ENCODE measurements at places on chromosomes 11 and 22.

DNA sequence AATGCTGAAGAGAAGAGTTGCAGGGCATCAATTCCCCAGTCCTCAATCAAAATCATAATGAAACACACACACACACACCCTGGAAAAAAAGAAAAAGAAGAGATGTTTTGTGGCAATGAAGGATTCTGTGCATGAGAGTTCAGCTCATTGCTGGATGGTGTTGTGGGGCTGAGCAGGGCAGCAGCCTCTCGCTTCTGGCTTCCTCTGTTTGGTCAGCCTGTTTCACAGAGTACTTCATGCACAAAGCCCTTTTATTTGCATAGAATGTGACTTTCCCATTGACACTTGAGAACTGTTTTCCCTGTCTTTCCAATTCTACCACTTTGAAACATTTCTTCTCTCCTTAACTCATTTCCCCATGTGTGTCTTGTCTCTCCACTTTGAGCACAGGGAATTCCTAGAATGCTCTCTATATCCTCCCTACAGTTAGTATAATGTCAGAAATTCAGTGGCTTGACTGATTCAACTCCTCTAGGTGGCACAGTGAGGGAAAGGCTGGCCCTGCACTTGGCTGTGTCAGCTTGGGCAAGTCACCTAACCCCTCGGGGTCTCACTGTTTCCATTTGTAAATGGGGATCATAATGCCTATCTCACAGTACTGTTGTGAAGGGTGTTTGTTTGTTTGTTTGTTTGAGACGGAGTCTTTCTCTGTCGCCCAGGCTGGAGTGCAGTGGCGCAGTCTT is 25.4 kb upstream of the BSX start:
- DNase-seq = peak; percentile 56

- DNase-seq = no peak
These were observed 61.4 kb downstream of the NRXN2 start for GRCh38 chr11:64661614-64662013.

DNA sequence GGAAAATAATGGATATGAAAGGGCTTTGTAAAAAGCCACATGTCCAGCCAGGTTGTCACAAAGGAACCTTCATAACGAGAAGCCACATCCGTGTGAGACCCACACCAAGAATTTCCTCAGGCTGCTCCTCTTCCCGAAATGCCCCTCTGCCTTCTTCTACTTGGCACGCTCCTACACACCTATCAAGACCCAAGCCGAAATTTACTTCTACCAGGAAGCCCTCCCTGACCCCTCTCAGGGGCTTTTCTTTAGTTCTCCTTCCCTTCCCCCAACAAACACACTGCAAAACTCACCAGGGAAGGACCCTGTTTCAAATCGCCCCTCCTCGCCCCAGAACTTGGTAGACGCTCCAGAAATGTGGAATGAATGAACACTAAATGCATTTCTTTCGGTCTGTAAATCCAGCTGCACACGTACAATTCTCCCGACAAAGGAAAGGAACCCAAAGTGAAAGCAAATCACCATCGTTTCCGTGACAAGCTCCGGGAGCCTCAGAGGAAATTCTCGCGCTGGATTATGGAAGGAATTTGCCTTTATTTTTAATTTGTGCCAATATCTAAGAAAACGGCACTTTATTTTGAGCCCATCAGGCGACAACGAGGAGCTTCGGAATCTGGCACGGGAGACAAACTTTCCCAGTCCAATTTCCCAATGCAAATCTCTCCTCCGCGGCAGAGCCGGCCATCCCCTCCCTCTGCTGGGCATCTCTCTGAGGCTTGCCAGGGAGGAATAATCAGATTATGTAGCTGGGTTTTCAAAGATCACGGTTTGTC is 13.2 kb upstream of the SHISAL1 start:
- no peak for DNase-seq

- no peak for DNase-seq
These were observed 75.8 kb downstream of the PDE2A start for GRCh38 chr11:72598466-72598865.

- no peak for DNase-seq
These were observed 129.0 kb downstream of the CRYBB2 start for GRCh38 chr22:25348391-25348790.

GRCh38 chr11:87447606-87448005 is 409.9 kb downstream of the TMEM135 start:
- no peak for DNase-seq

- no peak for DNase-seq
These were observed 40.6 kb upstream of the MN1 start for GRCh38 chr22:27842201-27842600.

DNA sequence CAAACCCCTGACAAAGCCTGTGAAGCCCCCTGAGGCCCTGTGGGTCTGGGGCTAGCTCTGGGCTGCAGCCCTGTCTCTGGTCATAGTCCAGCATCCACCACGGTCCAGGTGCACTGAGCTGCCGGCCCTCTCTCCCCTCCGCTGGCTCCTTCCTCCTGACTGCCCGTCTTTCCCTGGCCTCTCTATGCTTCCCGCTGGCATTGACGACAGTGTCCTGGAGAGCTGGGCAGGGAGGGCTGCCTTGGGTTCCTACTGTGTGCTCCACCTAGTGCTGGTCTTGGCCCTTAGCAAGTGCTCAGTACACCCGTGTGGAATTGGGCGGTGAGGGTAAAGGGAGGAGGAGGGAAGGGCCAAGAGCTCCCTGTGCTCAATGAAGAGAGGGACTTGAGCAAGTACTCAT is 868 bp upstream of the MYEOV start:
- DNase-seq = no peak

DNA sequence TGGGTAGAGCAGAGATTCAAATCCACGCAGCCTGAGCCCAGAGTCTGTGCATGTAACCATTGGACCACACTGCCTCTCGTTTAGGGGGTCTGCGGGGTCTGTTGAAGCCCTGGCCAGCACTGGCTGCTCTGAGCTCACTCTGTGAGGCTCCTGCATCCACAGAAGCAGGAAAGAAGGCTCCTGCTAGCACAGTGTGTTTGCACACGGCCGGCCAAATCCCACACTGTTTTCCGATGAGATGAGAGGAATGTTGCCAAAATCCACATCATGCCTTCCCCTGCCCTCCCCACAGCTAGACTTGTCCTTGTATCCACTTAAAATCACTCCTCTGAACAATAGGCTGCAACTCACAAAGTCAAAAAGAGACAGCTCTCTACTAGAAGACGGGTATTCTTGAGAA is 10.6 kb upstream of the SLC22A12 start:
- DNase-seq = no peak

DNA sequence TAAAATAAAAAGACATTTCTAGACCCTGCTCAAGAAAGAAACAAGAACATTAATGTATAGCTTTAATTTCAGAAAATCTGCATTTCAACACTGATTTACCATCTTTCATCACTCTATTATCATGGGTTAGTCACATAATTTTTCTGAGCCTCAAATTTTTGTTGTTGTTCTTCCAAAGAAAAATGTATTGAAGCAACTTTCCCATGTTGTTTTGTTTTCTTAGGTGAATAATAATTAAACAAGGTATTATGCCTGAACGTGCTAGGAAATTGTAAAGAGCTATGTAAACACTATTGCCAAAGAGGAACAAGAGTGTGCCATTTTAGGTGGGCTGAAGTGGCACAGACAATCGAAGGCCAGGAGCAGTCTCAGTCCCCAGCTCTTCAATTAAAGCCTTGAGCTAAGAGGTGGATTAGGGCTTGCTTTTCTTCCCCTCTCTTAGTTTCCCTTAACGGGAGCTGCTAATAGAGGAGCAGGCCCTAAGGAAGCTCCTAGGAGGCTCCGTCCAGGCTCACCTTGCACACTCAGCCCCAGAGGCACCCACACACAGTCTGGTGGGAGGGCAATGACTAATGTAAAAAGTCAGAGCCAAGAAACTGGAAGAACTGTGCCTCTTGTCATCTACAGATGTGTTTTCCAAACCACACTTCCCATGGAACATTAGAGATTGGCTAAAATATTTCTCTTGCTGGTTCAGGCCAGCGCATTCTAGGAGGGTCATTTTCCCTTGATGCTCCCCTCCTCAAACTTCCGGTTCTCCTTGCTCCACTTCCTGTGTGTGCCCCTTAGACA is 8.8 kb upstream of the UBASH3B start:
- DNase-seq = no peak

- DNase-seq = no peak
These were observed 24.3 kb downstream of the MPPED1 start for GRCh38 chr22:43435851-43436811.

DNA sequence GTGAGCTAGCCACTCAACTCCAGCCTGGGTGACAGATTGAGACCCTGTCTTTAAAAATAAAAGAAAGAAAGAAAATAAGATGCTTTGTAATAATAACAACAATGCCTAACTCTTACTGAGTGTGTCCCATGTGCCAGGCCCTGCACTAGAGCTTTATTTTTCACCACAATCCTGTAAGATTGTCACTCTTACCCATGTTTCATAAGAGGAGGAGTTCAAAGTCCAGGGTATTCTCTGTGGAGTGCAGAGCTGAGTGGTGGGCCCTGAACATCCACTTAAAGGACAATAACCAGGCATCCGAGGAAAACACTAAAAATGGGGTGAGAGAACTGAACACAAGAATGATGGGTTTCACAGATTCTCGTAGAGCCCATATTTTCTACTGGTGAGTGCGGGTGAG is 925 bp upstream of the C11orf52 start:
- no peak for DNase-seq

- DNase-seq = no peak
These were observed 233.3 kb downstream of the KCNA4 start for GRCh38 chr11:29783506-29783905.

GRCh38 chr11:21343204-21343603 is 673.8 kb downstream of the NELL1 start:
- no peak for DNase-seq

- DNase-seq = no peak
These were observed 249.0 kb downstream of the DYNC2H1 start for GRCh38 chr11:103358251-103358650.

- no peak for DNase-seq
These were observed 178.6 kb upstream of the NARS2 start for GRCh38 chr11:78753297-78753696.

GRCh38 chr11:33520112-33520511 is 180.5 kb downstream of the C11orf91 start:
- no peak for DNase-seq

- no peak for DNase-seq
These were observed 105.9 kb upstream of the C11orf58 start for GRCh38 chr11:16632295-16633200.

- no peak for DNase-seq
These were observed 6.0 kb upstream of the ACR start for GRCh38 chr22:50731811-50732624.

DNA sequence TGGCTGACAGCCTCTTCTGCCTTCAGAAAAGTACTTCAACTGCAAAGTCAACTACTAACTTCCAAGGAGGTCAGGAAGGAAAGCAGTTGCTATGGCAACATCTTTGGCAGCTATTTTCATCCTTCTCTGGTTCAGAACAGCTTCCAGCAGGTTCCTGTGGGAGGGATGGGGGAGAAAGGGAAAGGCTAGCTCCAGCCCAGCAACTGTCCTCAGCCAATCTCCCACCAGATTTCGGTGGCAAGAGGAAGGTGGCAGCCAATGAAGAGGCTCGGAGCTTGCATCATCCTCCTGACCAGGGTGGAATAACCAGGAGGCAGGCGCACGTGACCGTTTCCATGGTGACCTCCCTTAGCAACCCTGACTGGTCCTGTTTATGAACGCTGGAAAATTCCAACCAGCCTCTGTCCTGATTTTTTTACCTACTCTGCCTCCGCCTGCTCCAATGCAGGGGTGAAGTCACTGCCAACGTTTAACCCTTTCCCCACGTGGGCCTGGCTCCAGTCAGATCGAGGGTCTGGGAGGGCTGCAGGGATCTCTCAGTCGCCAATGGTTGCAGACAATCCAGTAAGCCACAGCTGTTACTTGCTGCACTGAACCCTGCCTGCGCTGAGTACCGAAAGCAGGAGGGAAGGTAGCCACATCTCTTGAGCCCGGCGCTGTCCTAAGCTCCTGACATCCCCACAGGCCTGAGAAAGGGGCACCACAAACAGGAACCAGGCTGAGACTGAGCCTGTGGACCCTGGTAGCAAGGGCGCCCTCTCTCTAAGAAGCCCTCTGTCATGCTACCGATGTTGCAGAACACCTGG is 11.2 kb upstream of the MALAT1 start:
- DNase-seq = peak; percentile 100

DNA sequence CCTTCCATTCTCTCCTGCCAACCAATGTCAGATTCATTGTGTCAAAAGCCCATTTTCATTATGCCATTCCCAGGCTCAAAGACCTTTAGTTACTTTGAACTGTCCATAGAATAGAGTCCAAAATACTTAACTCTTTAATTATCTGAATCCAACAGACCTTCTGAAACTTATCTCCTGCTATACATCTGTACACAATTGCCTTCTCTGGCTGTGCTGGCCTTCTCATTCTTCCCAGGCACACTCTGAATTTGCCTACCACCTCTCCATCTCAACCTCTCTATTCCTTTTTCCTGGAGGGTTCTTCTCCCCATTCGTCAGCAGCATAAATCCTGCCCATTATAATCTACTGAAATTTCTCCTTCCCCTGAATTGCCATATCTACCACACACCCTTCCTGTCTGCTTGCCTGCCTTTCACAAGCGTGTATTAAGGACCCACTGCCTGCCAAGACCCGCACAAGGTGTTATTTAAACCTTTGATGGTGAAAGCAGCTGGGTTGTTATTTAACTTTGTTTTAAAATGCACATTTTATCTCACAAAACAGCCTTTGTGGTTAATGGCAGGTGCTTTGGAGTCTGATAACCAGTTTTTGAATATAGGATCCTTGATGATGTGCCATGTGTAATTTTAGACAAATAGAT is 125.9 kb downstream of the CCDC81 start:
- no peak for DNase-seq

DNA sequence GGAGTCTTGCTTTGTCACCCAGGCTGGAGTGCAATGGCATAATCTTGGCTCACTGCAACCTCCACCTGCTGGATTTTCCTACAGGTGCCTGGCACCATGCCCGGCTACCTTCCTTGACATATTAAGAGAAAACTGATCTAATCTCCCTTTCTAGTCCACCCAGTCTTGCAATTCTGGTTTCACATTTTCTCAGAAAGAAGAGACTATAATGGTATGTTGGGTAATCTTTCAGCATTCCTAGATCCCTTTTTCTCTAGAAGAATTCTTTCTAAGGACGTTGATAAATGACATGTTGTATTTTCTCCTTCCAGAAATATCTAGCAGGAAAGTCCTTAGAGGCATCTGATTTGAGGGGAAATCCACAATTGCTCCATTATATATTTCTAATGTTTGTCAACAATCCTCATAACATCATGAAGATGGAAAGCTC is 10.4 kb upstream of the HSPA8 start:
- DNase-seq = no peak

GRCh38 chr22:19779011-19779421 is 18.4 kb downstream of the TBX1 start:
- DNase-seq = no peak

DNA sequence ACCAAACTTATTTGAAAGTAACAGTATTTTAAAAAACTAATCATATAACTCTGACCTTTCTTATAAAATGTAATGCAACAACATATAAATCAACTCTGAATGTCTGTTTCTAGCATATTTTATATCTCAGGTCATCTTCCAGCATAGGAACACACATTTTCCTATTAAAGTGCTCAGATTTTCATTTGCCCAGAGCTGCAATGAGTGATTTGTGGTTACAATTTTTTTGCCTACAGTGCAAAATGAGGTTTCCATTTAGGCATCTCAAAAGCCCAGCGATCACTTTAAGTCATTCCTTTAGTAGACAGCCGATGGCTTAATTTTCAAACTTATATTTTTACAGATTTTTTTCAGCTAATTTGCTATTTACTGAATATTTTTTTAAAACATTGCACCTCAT is 1.0 kb downstream of the LYVE1 start:
- DNase-seq = no peak

- no peak for DNase-seq
These were observed 537.8 kb upstream of the CCDC179 start for GRCh38 chr11:23398052-23398451.

- no peak for DNase-seq
These were observed 20.0 kb upstream of the ZBTB16 start for GRCh38 chr11:114039551-114039950.

Measured in pons (tissue), 1 donor.